Spinal cord (tissue), 10 donors: ENCODE measurements at places on chromosomes 4 and X. TPM values are rescaled to one million over a fixed set of nuclear protein-coding genes. Genes with fewer than 3 reads are reported as not detected.

GRCh38 chrX:19887911-19888879 is 795 bp upstream of the SH3KBP1 start:
- no peaks in the 10 kb centered on the region for H3K36me3 ChIP-seq
- peak overlapping the region; percentile 56 for H3K4me3 ChIP-seq
- H3K4me1 ChIP-seq = peaks cover 8% of the 10 kb centered on the region
- H3K27me3 ChIP-seq = no peaks in the 10 kb centered on the region
- peak overlapping the region; percentile 64 for H3K27ac ChIP-seq

GRCh38 chr4:89682808-89683207 is 154.2 kb downstream of the SNCA start:
- no peak overlapping the region for H3K4me3 ChIP-seq
- H3K27me3 ChIP-seq = no peaks in the 10 kb centered on the region
- no peak for DNase-seq
- H3K27ac ChIP-seq = no peak overlapping the region

RADX gene
- 13.3 TPM for total RNA-seq

GAGE12F gene
- total RNA-seq = not detected

JAKMIP1 gene
- 8.2 TPM for total RNA-seq
